ENCODE measurements at places on chromosomes 6 and 20. TPM values are rescaled to one million over a fixed set of nuclear protein-coding genes. Genes with fewer than 3 reads are reported as not detected.
A peak's percentile ranks its signal among the peaks of the same experiment; 100 is the strongest.

HRH3 gene
- total RNA-seq = 4.5 TPM

FAM217A gene
- total RNA-seq = not detected

RWDD2A gene
- 3.3 TPM for total RNA-seq

GRCh38 chr6:5746053-5746758, 260.5 kb downstream of the NRN1 start:
- DNase-seq = peak; percentile 21
- H3K4me3 ChIP-seq = no peak overlapping the region
- peaks cover 2% of the 10 kb centered on the region for H3K4me1 ChIP-seq
- no peaks in the 10 kb centered on the region for H3K27me3 ChIP-seq

DNA sequence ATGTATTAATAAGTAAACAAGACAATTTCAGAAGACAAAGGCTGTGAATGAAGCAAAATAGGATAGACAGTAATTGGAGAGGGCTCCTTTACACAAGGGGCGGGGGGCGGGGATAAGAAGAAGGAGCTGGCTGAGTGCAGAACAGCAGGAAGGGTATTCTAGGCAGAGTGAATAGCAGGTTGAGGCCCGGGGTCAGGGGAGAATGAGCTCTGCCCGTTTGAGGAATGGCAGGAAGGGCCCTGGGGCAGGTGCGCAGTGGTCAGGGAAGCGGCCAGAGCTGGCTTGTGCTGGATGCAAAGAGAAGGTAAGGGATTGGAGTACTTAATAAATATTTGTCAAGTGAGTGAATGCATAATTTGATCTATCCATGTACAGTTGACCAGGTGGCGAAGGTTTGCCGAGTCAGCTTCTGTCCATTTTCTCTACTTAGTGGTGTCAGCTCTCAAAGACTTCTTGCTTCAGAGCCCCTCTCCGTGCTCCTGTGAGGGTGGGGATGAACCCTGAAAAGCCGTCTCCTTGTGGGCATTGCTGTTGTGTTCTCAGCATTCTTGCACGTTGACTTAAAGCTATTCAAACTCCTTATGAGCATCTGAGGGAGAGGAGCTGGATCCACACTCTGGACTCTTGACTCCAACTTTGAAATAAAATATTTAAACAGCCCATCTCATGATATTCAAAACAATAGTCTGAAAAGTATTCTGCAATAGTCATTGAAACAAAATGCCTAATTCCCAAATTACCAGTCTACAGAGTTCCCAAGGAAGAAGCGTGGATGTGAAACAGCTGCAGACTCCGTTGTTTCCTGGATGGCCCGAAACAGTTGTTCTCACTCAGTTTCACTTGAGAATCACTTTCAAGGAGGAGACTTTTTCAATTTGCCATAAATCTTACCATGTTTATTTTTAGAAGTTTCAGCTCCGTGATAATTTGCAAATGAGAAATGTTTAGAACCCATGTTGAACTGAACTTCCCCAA, 105.1 kb downstream of the EDN3 start:
- H3K27me3 ChIP-seq = peaks cover 17% of the 10 kb centered on the region
- H3K4me1 ChIP-seq = no peaks in the 10 kb centered on the region
- no peak for DNase-seq
- H3K27ac ChIP-seq = no peak overlapping the region

GRCh38 chr6:148340586-148341297, 1.9 kb upstream of the SASH1 start:
- H3K4me1 ChIP-seq = peaks cover 11% of the 10 kb centered on the region
- no peaks in the 10 kb centered on the region for H3K36me3 ChIP-seq
- H3K27ac ChIP-seq = no peak overlapping the region
- H3K4me3 ChIP-seq = no peak overlapping the region
- no peaks in the 10 kb centered on the region for H3K27me3 ChIP-seq
- DNase-seq = no peak

- no peaks in the 10 kb centered on the region for H3K27me3 ChIP-seq
- no peak for DNase-seq
- H3K4me3 ChIP-seq = no peak overlapping the region
- H3K27ac ChIP-seq = no peak overlapping the region
Observed at GRCh38 chr6:1117530-1118286, 194.2 kb upstream of the FOXQ1 start.

DNA sequence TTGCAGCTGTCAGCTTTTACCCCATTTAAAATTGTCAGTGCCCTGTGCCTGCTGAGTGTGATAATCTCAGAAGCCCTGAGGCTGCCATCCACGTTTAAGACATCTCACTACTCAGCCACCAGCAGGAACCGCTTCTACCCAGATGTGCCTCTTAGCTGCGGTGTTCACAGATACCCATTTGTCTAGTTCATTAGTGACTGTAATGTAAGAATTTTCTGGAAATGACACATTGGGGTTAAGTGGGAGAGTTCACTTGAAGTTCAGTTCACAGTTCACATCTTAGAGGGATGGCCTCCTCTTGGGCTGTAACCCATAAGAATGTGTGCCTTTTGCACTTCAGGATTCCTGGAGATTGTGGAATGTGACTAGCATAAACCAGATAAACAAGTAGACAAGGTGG, 477.7 kb downstream of the BTBD3 start:
- no peaks in the 10 kb centered on the region for H3K27me3 ChIP-seq
- no peaks in the 10 kb centered on the region for H3K36me3 ChIP-seq
- no peak for DNase-seq
- H3K4me3 ChIP-seq = no peak overlapping the region
- H3K27ac ChIP-seq = no peak overlapping the region
